ENCODE measurements at places on chromosomes 6 and 20.

DNA sequence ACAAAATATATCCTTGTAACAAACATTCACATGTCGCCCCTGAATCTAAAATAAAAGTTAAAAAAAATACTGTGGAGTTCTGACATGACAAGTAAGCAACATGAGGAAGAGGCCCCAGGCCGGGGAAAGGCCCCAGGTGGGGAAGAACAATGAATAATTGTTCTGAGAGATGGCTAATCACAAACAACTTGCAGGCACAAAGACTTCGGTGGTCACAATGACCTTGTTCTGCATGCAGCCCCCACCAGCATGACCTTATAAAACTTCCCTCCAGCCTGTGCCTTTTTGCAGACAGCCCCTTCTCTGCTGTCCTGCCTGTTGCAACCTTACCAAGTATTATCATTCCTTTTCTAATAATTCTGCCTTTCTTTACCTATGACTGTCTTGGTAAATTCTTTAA lies 95.7 kb upstream of the MYLIP start:
- no peak for DNase-seq

DNA sequence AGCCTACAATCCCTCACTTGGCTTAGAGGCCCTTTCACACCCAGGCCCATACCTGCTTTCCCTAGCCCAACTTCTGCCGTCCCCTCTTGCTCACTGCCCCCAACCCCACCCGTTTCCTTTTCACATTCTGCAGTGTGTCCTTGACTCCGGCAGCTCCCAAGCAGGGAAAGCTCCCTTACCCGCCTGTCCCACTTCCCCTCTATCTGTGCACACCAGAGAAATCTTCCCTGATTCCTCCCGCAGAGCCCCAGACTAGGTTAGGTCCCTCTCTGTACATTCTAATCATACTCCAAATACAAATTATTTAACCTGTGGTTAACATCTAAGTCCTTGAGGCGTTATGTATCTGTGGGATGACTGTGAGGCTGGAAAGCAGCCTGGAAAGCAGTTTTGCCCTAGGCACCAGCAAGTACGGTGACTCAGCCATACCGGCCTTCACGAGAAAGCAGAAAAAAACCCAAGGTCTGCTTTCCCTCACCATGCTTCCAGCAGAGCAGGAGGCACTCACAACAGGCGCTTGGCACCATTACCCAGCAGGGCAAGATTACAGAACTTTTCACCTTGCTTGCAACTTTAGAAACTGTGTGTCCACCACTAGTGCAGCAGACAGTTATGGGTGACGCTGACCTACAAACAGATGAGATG lies 22.3 kb downstream of the ELOVL5 start:
- no peak for DNase-seq

GRCh38 chr6:128275030-128275429 lies 245.4 kb downstream of the PTPRK start:
- no peak for DNase-seq

- DNase-seq: no peak
Observed at GRCh38 chr20:51439160-51439689, 103.3 kb downstream of the NFATC2 start.

- no peak for DNase-seq
Observed at GRCh38 chr20:63651942-63652191, 1.4 kb downstream of the STMN3 start.

DNA sequence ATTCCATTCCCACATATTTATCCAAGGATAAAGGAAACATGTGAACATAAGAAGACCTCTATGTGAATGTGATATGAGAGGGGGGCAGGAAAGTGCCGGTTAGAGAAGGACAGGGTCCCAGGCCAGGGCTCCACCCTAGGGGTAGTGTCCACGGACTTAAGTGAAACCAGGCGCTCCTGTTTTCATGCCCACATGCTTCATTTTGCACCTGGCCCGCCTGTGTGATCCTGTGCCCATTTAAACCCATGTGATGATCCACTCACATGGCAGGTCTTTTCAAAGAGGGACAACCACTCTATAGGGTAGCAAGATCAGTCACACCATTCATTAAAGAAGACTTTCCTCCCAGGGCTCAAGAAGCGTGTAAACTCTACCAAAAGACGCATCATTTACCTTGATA lies 865.3 kb upstream of the GJE1 start:
- no peak for DNase-seq

- no peak for DNase-seq
Observed at GRCh38 chr6:17343215-17343614, 50.2 kb upstream of the CAP2 start.

GRCh38 chr6:135739288-135739687 lies 112.2 kb upstream of the PDE7B start:
- no peak for DNase-seq

- no peak for DNase-seq
Observed at GRCh38 chr6:89404512-89404911, 7.6 kb downstream of the RRAGD start.

DNA sequence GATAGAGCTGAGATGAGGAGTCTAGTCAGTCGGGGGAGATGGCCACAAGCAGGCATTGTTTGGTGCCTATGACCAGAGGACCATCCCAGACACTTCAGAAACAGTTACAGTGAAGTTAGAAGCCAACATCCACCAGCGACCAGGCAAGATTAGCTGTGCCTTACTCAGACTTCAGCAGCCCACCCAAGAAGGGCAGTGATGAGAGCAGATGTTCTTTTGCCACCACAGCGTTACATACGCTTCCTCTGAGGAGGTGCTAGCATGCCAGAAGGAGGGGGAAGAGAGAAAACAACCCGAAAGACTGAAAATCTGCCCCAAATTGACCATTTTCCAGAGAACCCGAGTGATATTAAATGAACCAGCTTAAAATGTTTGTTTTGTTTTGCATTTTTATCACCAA lies 186.8 kb downstream of the PRL start:
- DNase-seq: no peak

DNA sequence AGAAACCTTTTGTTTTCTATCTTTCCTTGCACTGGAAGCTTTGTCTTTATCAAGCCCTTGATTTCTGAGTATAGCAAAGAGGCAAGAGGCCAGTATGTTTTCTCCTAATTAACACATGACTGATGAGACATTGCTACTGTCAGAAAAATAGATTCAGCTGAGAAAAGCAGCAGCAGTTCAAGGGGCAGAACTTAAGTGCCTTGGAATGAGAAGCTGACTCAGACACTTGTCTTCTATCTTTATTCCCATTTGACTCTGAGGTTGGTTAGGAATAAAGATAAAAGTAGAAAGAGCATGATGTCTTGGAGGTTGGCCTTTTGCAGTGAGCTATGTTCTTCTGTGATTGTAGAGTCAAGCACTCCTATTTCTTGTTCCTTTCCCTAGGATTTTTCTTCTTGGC lies 79.1 kb upstream of the MAN1A1 start:
- DNase-seq: no peak

DNA sequence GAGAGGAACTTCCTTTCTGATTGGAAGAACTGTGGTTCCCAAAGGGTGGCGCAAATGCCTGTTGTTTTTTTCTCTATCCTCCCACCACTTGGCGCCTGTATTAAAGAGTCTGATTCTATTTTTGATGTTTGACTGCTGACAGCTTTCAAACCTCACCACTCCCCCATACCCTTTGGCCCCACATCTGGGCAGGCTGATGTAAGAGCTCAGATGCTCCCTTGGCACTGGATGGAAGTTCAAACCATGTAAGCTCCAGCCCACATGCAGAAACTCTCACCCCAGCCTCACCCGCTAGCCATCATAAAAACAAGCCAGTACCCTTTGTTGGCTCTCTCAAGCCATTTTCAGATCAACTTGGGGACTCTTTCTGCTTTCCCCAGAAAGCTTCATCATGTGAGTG lies 20.0 kb upstream of the TMEM14A start:
- no peak for DNase-seq

DNA sequence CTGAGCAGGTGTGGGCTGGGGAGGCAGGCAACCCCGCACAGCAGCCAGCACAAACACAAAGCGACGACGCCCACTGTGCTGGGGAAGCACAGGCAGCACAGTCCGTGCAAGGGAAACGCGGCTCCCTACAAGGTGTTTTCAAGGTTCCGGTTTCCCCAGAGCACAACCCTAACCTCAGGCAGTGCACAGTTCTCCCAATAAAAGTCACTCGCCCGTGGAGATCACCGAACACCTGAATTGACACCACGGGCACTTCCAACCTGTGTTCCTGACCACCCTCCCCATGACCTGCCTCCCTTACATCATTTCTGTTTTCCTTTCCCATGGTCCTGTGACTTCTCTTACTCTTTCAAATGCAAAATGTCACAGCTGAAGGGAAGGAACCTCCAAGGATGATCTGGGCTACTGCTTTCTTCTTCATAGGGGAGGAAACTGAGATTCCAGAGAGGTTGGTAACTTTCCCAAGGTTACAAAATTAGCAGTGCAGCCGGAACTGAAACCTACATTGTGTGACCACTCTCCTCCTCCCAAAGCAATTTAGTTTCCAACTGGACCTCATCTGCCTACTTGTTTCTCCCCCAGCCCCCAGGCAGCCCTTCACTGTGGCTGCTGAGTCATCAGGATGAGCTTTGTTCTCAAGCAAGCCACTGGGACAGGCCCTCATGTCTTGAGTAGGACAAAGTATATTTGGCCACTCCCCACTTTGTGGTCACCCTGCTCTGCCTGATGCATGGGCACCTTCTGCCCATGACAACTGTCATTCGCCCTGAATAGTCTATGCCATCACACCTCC lies 125.3 kb downstream of the ATXN1 start:
- DNase-seq: no peak

DNA sequence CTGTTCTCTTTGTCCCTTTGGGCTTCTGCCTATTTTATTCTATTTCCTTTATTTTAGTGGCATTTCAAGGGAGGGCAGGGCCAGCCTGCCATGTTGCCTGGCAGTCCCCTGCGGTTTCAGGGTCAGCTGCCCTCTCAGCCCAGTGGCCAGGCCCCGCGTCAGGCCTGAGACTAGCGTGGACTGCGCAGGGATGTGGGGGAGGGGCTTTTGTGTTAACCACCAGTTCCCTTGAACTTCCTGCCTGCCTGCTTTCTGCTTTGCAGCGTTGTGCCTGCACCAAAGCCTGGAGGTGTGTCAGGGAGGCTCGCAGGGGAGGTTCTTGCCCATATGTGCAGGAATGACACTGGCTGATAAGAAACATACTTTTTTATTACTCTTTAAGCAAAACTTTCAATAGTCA lies 157.6 kb downstream of the SLC35B3 start:
- no peak for DNase-seq

- DNase-seq: no peak
Observed at GRCh38 chr20:19016140-19016497, 196.3 kb upstream of the SLC24A3 start.

DNA sequence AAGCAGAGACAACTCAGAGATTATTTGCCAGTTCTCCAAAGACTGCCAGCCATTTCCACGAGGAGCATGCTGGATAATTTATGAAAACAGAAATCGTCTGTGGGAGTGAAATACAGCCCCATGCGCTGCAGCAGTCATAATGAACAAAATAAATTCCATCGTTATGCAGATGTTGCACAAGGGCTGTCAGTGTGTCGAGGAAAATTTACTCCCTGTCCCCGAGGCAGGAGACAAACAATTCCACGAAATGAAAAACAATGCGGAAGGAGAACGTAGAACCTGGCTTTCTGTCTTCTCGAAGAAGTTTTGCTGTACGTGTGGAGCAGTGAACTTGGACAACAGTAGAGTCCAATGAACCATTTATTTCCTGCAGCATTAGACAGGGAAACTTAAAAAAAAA lies 399.4 kb downstream of the CD83 start:
- no peak for DNase-seq

- DNase-seq: no peak
Observed at GRCh38 chr6:20182926-20183521, 29.2 kb downstream of the MBOAT1 start.

DNA sequence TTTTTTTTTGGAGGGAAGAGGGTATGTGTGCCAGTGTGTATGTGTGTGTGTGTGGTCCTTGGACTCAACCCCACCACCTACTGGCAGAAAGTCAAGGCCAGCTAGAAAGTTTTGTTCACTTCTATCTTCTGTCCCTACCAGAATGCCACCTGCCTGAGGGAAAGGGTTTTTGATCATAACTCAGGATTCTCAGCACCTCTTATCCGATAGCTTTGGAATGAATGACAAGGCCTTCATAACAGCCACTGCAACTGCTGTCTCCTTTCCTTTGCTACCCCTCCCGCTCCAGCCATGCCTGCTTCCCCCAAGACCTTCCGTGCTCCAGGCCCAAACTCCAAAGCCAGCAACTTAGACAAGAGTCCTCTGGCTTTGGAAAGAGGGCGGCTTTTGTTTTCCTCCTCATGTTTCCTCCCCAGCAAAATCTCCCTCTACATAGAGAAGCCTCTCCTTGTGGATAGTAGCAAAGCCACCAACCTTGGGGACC lies 18.7 kb downstream of the BTN3A1 start:
- no peak for DNase-seq

DNA sequence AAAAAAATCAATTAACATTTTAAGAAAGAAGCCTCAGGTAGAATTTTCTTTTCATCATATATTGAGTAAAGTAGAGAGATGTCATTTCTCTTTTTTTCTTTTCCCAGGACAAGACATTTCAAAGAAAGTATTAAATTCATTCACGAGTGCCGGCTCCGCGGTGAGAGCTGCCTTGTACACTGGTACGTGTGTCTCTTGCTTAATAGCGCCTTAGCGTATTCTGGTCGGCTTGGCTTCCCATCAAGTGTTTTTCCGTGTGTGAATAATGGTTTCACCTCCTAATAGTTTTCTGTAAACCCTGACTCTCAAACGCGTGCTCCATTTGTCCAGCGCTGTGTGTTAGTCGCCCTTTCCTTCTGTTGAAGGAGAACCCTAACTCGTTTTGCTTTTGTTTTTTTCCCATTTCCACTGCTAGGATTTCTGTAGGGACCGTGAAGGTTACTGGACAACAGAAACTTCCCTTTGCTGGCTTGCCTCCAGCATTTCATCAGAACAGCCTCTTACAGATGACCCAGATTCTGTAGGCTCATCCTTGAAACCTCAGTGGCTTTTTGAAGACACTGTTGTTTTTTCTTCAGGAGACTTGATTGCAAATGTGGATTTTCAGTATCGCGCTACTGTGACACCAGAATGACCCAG lies 45.7 kb upstream of the IRF4 start:
- no peak for DNase-seq

GRCh38 chr6:13672904-13673303 lies 38.7 kb downstream of the RANBP9 start:
- no peak for DNase-seq

GRCh38 chr20:32567384-32568178 lies 17.6 kb downstream of the NOL4L start:
- DNase-seq: no peak

DNA sequence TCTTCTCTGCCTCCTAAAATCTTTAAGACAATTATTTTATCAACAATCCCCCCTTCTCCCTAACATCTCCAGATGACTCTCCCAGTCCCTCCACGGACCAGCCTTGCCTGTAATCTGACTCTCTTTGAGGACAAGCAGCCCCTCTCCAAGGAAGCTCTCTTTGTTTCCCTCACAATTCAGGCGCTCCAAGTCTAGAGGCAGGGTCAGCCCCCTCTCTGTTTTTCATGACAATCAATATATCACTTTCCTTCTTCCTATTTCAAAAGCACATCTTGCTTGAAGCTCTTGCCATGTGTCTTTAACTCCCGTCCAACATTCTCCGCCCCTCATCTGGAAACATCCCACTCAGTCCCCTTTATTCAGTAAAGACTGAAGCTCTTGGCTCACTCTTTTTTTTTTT lies 393.4 kb upstream of the SULF2 start:
- no peak for DNase-seq

Data from esophagus squamous epithelium (tissue), 5 donors.